Fibroblast of skin of scalp (primary cell): ENCODE measurements at places on chromosomes 3 and 15.

DNA sequence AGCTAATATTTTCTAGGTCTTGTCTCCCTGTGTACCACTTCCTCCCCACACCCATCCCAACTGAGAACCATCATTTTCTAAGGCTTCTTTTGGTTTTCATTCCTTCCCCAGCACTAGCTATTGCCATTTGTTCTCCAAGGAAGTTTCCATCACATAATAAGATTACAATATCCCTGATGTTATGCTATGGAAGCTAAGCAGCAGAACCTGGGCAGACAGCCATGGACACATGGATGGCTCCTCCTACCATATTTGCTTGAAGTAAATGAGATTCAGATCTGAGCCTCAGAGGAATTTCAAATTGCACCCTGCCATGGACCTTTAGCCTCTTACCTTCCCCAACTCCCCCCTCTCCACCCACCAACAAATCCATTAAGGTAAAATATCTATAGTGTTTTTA, 31.5 kb downstream of the GASK1A start:
- DNase-seq = no peak

- peak; percentile 34 for DNase-seq
Measured at GRCh38 chr3:177640319-177640965, 443.2 kb upstream of the TBL1XR1 start.

- DNase-seq = no peak
Measured at GRCh38 chr3:32848215-32848614, 30.4 kb downstream of the TRIM71 start.

DNA sequence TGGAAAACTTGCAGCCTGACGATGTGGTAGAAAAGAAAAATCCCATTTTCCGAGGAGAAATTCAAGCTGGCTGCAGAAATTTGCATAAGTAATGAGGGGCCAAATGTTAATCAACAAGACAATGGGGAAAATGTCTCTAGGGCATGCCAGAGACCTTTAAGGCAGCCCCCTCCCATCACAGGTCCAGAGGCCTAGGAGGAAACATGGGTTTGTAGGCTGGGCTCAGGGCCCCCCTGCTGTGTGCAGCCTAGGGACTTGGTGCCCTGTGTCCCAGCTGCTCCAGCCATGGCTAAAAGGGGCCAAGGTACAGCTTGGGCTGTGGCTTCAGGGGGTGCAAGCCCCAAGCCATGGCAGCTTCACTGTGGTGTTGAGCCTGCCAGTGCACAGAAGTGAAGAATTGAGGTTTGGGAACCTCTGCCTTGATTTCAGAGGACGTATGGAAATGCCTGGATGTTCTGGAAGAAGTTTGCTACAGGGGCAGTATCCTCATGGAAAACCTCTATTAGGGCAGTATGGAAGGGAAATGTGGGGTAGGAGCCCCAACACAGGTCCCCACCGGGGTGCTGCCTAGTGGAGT, 75.9 kb upstream of the CADPS start:
- no peak for DNase-seq

GRCh38 chr3:70076396-70076795, 76.9 kb downstream of the SAMMSON start:
- DNase-seq = no peak

DNA sequence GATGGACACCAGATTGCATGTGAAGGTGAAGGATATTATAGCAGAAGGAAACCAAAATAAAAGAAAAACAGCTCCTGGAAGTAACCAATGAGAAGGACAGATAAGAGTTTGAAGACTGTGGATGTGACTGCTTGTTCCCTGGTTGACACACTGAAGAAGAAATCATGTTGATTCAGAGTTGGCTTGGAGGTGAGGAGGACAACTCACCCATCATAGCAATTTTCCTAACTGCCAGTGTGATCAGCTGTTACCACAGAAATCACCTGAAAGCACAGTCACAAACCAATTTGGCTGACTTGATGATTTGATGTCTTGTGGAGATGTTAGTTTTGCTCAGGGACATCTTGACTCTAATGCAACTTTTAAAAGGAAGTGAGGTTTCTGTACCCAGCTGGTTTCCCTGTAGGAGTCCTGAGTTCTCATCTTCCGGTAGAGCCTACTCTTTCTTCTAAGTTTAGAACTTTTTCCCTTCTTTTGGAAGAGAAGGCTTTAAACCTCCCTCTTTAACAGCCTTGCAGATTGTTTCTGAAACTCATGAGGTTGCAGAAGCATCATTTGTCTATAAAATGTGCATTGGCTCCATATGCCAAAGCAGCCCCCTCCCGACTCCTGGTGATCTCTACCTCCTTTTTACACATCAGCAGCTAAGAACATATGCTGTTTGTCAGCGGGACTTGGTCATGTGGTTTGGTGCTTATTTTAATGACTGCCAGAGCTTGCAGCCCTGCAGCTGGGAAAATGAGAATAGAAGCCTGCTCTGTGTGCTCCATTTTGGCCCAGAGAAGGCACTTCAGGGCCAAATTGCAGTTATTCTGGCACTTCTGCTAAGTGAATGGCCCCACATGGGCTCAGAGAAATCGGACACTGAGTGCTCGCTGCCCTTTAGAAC, 10.3 kb downstream of the ATG7 start:
- no peak for DNase-seq

- DNase-seq = peak; percentile 50
Measured at GRCh38 chr15:92883163-92883875, 16.8 kb upstream of the CHD2 start.

GRCh38 chr15:52808996-52809395, 18.9 kb upstream of the ONECUT1 start:
- DNase-seq = no peak

- DNase-seq = no peak
Measured at GRCh38 chr15:27399241-27399640, 428.3 kb downstream of the GABRG3 start.

- no peak for DNase-seq
Measured at GRCh38 chr3:186786922-186787321, 3.5 kb downstream of the EIF4A2 start.

GRCh38 chr3:179743913-179744312, 91.1 kb downstream of the USP13 start:
- DNase-seq = no peak

DNA sequence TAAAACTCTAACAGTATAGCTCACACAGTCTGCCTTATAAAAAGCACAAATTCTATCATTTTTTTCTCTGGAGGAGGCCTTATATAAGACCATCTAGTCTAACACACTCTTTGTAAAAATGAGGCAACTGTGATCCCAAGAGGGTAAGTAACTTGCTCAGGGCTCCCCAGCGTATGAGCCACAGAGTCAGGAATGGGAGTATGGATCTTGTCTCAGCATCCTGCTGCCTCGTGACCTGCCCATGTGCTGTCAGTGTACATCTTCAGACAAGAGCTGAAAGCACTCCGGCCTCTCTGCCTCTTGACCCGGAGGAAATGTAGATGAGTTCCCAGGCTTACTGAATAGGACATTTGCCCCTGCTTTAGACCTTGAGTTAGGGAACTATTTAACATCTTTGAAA, 28.4 kb upstream of the MEF2A start:
- DNase-seq = peak; percentile 45

DNA sequence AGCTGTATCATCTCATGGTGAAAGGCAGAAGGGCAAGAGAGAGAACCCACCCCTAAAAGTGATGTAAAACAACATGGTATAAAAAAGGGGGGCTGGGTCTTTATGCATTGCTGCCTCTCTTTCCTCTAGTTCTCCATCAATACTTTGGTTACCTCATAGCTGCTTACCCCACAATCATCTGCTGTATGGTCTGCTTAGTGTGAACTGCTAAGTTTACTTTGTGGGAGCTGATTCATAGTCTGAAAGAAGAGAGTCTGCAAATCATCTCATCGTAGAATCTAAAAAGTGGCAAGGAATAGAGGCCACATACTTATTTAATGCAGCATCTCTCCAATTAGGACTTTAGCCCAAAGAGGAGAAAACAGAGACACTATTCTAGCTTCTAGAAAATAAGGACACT, 546.8 kb downstream of the GBE1 start:
- DNase-seq = peak; percentile 40

DNA sequence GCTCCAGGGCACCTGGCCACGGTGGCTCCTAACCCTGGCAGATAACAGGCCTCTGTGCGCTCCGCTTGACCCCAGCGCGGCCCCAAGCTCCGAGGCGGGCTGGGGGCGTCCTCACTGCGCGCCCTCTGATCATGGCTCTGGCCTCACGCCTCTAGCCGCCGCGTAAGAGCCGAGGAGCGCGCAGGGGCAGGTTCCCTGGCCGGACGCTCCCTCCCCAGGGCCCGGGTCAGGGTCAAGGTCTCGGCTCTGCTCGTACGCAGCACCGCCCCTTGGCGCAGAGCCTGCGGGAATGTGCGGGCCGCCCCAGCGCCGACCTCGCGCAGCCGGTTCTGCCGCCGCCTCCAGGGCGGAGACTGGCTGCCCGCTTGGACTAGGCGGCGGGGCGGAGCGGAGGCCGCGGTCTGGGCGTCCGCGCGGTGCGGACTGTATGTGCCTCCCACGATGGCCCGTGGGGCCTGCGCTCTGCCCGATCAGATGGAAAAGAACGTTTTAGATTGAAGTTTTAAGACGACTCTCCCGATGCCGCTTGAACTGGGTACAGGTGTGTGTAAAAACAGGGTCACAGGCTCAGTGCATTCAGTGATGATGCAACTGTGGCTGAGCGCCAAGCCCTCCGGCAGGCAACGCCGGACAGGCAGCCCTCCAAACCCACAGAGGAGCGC, 40.8 kb downstream of the CHST14 start:
- DNase-seq = peak; percentile 25

DNA sequence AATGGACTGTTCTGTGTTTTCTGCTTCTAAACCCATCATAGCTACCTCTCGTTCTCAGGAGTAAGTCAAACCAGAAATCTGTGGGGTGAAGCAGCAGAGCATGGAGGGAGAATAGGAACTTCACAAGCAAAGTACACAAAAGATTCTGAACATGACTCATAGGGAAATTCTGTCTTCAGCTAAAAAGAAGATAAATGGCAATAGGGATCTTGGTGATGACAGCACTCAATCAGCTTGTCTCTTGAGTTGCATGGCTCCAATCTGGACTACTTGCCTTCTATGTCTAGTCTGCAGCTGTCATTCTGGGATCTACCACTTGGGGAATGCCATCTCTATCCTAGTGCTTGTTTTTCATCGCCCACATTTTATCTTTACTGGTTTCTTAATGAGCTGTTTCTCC, 13.5 kb upstream of the GRAMD1C start:
- DNase-seq = peak; percentile 13

GRCh38 chr3:134608023-134608770, 42.6 kb downstream of the KY start:
- no peak for DNase-seq

DNA sequence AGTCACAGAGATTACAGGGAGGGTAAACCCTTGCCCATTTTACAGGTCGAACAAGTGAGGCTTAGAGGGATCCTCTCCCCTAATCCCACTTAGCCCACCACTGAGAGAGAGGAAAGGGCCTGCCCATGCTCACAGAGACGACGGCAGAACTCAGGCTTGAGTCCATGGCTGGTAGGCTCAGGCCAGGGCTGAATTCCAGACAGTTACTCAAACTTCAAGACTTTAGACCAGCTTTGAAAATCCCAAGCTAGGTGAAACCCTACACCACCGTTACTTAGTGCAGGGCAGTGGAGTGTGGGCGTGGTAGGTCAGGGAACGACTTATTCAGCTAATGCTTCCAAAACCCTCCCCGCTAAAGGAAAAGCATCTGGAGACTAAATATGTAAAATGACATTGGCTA, 16.4 kb downstream of the GRIP2 start:
- no peak for DNase-seq

- DNase-seq = no peak
Measured at GRCh38 chr3:192818126-192818525, 90.8 kb upstream of the FGF12 start.

DNA sequence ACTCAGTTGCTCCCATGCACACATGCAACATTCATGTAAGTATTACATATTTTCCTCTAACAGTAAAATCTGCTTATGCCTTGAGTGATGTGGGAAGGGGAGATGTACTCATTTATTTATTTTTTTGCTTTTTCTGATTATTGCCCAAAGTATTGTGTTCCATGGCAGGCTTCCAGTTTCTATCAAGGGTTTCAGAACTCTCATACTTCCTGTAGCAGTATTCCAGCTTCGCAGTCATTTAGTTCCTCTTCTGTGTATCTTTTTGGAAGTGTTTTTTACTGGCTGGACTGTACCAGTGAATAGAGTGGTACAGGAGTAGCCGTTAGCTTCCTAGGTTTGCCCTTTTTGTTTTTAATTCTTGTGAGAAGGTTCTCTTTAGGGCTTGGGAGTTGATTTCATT, 26.9 kb downstream of the RAB11A start:
- no peak for DNase-seq

DNA sequence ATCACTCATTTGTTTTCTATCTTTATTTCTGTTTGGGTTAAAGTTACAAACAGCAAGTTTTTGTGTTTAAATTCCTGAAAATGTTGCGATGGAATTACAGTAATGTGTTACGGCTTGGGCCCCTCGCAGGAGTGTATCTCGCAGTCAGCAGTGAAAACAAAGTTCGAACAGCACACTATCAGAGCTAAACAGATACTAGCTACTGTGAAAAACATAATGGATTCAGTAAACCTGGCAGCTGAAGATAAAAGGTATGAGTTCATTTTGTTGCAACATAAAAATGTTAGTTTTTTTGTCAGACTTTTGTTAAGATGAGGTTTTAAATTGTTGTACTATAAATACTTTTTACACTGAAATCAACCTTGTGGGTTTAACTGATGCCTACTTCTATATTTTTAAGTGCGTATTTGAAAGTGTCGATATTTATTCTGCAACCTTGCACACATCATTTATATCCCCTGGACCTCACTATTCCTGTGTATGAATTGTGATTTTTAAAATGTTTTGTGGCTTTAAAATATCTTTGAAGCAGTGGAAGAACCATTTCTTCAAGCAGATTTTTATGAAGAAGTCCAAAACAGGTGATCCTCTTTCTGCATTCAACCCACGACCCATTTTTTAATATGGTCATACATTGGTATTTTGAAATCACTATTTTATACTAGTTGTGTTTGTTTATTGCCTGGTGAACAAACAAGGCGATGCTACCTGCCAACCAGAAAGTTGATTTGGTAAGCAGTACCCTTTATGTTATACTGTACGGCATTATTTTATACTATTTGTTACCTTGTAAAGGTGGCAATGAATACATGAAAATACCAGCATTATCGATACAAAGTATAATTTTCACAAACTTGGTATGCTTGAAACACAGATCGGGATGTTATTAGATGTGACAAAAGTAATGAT, 27.8 kb downstream of the MFN1 start:
- no peak for DNase-seq

- no peak for DNase-seq
Measured at GRCh38 chr15:67559158-67559557, 16.7 kb downstream of the MAP2K5 start.

GRCh38 chr3:153835540-153835939, 285.6 kb upstream of the ARHGEF26 start:
- DNase-seq = no peak

GRCh38 chr3:184261270-184261853, at the start of gene CAMK2N2:
TSS of gene CAMK2N2 (minus strand) at chr3:184261553. CDS start at chr3:184261285, 268 bp downstream.
- DNase-seq = peak; percentile 50

DNA sequence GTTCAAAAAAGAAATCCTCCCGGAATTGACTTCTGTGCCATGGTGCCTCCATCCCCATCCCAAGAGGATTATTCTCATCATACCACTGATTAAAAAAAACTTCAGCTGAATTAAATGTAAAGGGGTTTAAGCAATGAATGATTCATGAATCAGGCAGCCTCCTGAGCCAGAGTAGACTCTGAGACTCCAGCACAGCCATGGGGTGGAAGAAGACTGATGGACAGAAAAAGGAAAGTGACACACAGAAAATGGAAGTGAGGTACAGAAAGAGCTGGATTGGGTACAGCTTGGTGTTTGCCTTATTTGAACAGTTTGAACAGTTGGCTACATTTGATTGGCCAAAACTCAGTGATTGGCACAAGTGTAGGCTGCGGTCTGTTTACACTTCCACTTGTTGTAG, 224.8 kb upstream of the ATP10A start:
- DNase-seq = peak; percentile 83
